GM20000 (cell line): ENCODE measurements at places on chromosomes 16 and 17.

DNA sequence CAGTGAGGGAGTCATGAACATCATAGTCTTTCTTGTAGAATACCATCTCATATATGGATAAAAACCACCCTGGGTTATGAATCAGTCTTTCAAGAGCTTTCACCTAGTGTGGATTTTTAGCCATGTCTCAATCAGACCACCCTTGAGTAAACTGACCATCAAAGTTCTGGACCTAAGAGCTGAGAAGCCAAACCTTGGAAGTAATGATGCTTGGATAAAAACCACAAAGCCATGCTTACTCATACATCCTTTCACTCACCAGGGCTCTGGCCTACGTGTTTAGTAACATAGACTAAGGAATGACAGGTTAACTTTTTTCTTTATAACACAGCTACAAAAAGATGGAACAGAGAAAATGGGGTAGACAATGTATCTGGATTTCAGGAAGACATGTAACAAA, 167.2 kb downstream of the STX8 start:
- no peak for DNase-seq

DNA sequence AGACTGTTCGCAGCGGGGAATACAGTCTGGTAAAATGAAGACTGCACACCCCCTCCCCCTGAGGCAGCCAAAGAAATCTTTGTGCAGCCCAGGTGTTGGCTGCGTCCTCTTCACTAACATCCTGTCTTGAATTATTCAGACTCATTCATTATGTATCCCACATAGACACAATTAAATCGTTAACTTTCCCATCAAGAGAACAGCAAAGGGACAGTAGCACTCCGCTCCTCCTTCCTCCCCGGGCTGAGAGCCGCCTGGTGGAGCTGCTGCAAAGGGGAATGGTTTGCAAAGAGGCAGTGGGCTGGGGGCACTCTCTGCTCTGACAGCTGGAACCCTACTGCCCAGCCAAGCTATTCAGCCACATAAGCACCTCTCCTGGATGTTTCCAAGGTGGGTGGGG, 290.0 kb upstream of the SOX9 start:
- DNase-seq = no peak

GRCh38 chr17:57397402-57397801, 141.1 kb downstream of the MSI2 start:
- DNase-seq = no peak

- DNase-seq = no peak
Measured at GRCh38 chr17:78724999-78725398, 57.1 kb downstream of the CYTH1 start.

DNA sequence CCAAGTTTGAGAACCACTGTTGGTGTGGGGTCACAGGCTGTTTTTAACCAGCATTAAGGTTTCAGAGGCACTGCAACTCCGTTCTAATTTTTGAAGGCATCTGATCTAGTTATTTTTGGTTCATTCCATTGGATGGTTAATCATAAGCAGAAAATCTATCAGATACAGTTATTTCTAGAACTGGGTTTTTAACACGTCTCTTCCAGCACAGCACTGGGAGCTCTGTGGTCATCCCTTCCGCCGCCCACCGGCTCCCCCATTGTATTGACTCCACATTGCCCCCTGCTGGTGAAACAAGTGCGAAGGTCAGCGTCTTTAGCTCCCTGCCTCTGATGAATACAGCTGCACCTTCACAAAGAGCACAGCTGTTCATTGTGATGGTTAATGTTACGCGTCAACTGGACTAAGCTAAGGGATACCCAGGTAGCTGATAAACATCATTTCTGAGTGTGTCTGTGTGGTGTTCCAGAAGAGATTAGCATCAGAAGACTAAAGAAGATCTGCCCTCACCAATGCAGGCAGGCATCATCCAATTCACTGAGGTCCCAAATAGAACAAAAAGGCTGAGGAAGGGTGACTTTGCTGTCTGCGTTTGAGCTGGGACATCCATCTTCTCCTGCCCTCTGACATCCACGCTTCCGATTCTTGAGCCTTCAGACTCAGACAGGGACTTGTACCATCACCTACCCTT, 8.5 kb downstream of the CCL18 start:
- DNase-seq = peak; percentile 75

- DNase-seq = no peak
Measured at GRCh38 chr16:9409560-9410493, 318.4 kb downstream of the HAPSTR1 start.

- no peak for DNase-seq
Measured at GRCh38 chr17:4407851-4408250, 25.9 kb upstream of the SPNS3 start.

DNA sequence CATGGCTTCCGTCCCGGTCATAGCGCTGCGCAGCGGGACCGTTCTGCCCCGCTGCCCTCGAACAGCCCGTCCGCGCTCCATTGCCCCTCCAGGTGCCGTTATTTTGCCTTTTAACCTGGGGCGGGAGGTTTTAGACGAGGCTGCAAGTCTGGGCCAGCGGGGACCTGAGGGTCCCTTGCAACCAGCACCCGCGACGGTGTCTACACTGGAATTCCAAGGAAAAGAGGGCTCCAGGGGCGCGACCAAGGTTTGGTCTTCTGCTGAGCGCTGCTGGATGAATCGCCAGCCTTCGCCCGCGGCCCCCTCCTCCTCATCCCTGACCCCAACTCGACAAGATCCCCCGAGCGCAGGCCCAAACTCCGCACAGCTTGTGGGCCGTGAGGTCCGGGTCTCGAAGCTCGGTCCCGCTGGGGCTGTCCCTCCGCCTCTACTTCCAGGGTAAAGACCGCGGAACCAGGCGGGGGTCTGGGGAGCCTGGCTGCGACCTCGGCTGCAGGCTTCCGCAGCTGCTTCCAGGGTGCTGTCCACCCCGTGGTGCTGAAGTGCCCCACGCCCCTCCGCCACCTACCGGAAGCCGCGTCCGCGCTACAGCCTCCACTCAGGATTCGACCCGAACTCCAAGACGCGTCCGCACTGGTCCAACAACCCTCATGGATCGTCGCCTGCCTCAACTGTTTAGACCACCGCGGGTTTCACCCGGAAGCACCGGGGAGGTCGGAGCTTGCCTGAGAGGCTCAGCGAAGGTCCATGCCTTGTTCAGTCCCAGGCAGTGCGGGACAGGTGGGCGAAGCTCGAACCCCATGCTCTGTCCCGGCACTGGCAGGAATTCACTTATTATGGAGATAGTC, 10.1 kb upstream of the CA4 start:
- DNase-seq = peak; percentile 81

DNA sequence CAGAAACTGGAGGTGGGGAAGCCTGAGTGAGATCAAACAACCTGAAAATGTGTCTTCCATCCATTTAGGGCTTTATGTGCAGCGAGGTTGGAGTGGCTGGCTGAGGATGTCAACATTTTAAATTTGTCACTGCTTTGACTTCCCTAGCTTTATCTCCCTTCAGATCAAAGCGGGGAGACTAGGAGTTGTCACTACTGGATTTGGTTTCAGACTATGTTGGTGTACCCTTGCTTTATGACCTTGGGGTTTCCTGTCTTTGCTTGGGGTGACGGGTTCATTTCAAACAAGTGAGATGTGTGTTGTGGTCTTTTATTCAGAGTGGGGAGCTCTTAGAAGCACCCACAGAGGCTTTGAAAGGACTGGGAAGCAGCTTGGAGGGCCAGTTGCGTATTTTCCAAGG, 25.6 kb downstream of the MSI2 start:
- DNase-seq = no peak

GRCh38 chr17:74063439-74063838, 140.0 kb upstream of the RPL38 start:
- DNase-seq = no peak

GRCh38 chr17:72004611-72005331, 116.0 kb upstream of the SOX9 start:
- peak; percentile 18 for DNase-seq

DNA sequence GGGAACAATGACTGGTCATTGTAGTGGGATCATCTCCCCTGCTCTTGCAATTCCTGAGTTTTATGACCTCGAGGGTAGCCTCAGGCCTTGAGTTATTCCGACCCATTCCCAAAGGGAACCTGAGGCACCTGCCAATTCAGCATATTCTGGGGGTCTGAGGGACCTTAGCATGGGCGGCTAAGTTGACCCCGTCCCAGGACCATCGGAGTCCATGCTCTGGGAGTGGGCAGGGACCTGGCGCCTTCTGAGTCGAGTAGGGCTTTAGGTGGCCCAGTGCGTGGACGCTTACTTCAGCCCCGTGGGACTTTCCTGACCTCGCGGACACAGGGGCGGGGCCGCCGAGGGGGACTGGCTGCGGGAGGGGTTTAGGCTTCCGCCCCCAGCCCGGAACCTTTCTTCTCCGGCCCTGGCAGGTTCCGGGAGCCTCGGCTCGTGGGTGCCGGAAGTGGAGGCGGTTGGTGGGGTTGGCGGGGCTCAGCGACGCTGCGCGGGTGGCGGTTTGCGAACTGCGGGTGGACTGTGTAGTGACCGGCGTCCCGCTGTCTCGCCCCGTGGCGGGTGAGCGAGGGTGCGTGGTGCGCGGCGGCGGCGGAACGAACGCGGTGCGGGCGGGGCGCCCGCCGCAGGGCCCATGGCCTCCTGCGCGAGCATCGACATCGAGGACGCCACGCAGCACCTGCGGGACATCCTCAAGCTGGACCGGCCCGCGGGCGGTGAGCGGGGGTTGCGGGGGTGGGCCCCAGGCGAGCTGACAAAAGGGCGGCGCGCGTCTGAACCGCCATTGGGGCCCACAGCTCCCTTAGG, at the start of gene EDC4:
EDC4 (plus strand) TSS at position 422 of the 804 bp plus-strand sequence; CDS start at position 632, 210 bp downstream.
- peak; percentile 96 for DNase-seq

- DNase-seq = no peak
Measured at GRCh38 chr16:35171106-35171505, 1711.7 kb downstream of the TP53TG3F start.

- no peak for DNase-seq
Measured at GRCh38 chr17:50561746-50562141, 1.2 kb downstream of the CACNA1G start.

- DNase-seq = no peak
Measured at GRCh38 chr17:78401246-78401645, 22.8 kb downstream of the PGS1 start.

GRCh38 chr17:77490361-77491183, 349.8 kb downstream of the SEC14L1 start:
- DNase-seq = no peak

DNA sequence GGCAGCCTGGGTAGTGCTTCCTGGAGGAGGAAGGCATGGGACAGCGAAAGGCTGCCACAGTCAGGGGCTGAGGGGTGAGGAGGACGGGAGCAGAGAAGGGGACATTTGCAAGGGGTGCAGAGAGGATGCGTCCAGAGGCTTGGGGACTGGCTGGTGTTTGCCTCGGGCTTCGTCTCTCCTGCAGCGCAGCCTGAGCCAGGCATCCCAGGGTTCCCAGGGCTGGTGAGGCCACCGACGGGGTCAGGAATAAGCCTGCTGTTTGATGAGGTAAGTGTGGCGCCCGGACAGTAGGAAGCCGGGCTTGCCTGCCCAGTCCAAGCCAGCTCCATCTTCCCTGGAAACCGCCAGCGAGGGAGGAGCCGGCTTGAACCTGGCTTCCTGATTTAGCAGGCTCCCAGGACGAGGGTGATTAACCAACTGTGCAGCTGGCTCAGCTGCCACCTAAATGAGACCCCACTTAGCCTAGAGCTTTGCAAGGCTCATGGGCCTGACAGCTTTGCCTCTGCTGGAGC, 47.8 kb downstream of the PITPNM3 start:
- DNase-seq = no peak

- DNase-seq = no peak
Measured at GRCh38 chr16:8589900-8590688, at the start of gene TMEM114. Gene TMEM114, minus strand, starts transcription at chr16:8590511. Its CDS starts 673 bp downstream, at chr16:8589838.

DNA sequence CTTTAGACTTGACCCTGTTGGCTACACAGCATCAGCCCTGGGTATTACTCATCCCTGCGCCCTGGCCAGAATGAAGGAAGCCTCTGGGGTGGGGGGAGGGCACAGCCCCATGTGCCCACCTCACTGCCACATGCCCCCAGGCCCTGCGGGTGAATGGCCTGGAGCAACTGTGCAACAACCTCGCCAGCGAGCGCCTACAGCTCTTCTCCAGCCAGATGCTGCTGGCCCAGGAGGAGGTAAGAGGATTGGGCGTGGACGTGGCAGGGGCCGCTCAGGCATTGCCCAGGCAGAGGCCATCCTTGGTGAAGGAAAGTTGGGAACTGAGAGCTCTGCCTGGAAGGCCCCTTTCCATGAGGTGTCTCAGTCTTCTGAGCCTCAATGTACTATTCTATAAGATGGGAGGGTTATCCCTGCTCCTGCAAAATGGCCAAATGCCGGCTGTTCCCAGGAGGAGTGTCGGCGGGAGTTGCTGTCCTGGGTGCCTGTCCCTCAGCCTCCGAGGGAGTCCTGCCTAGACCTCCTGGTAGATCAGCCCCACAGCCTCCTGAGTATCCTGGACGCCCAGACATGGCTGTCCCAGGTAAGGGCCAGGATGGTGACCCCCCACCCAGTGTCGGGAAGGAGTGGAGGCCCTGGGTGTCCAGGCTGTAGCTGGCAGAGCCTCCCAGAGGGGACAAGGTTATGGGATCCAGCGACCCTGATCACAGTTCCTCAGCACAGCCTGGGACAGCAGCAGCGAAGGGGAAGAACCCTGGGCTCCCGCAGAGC, 8.9 kb downstream of the MYO15B start:
- DNase-seq = no peak

DNA sequence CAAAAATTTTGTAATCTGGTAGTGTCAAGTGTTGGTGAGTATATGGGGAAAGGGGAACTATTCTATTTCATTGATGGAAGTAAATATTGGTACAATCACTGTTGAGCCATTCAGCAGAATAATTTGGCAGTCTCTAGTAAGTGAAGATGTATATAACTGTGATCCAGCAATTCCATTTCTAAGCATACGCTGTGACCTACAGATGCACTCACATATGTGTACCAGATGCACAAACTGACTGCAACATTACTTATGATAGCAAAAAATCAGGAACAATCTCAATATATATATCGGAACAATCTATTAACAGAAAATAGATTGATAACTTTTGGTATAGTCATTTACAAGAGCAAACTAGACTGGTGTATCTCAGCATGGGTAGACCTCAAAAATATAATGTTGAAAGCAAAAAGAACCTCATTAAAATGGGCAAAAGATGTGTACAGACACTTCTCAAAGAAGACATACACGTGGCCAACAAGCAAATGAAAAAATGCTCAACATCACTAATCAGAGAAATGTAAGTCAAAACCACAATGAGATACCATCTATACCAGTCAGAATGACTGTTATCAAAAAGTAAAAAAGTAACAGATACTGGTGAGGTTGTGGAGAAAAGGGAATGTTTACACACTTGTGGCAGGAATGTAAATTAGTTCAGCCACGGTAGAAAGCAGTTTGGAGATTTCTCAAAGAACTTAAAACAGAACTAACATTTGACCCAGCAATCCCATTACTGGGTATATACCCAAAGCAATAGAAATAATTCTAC, 20.7 kb downstream of the ADAP2 start:
- no peak for DNase-seq

- no peak for DNase-seq
Measured at GRCh38 chr16:82156761-82157533, 13.1 kb downstream of the MPHOSPH6 start.
